ENCODE measurements at places on chromosomes 4 and X. TPM values are rescaled to one million over a fixed set of nuclear protein-coding genes. Genes with fewer than 3 reads are reported as not detected.

Gene FAM236C
- total RNA-seq, result not detected

Gene CCKAR
- not detected for total RNA-seq

Gene STBD1
- 0.25 TPM for total RNA-seq

Gene GPR82
- total RNA-seq, result not detected

Gene BTC
- total RNA-seq, result not detected

Gene ENPP6
- not detected for total RNA-seq

Gene LRP2BP
- total RNA-seq, result 0.32 TPM

Gene PRR32
- total RNA-seq, result not detected

Gene MANBA
- 7.7 TPM for total RNA-seq

Gene EDA
- total RNA-seq, result 0.44 TPM

Gene TIMM17B
- total RNA-seq, result 36.0 TPM

Gene ZNF518B
- 28.3 TPM for total RNA-seq
